ENCODE measurements at places on chromosomes 1 and 21. TPM values are rescaled to one million over a fixed set of nuclear protein-coding genes. Genes with fewer than 3 reads are reported as not detected.

Gene RALGPS2
- polyA plus RNA-seq = 4.2 TPM

- peak; percentile 56 for DNase-seq
Measured at GRCh38 chr1:231040019-231040799, at the start of gene FAM89A. TSS of gene FAM89A (minus strand) at chr1:231040254. CDS start at chr1:231040211, 43 bp downstream.

- no peak for DNase-seq
Measured at GRCh38 chr1:213484758-213485157, 433.7 kb downstream of the RPS6KC1 start.

DNA sequence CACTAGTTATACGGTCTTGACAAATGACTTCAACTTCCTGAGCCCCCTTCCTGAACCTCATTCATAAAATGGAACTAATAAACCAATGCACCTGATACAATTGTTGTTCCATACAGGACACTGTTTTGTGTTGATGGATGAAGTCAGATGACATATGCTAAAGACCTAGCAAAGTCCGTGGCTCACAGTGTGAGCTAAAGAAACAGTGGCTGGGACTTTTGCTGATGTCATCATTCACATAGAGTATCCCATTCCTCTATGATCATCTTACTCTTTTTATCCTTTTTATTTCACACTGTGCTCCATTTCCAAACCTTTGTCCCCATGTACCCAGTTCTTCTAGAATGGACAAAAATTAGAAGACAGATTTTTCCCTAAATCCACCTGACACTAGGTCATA is 83.7 kb upstream of the KAZN start:
- DNase-seq = no peak

DNA sequence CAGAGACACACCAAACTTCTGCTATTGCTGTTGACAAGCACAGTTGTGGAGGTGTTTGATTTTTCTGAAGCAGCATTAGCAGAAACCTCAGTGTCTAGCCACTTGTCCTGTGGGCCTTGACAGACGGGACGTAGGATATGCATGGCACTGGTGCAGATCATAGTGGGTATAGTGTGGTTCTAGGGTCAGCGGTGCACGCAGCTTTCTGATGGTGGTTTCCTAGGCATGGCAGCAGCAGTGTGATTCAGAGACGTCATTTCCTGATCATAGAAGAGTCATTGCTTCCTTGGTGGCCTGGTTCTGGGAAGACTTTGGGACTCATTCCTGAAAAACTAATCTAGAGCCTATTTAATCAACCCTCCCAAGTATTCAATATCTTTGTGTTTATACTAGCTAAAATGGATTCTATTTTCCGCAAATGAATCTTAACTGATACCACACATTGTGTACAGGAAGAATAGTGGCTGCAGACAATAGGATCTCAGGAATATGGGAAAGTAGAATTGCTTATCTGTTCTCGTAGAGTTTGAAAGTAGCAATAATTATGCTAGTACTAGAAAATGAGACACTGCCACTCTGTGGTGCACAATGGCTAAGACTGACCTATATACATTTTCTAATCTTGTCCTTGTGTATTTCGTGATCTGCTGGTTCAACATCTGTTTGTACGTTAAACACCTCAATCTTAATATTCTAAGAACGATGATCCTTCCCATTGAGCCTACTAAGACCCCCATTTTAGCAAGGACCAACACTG is 2.8 kb upstream of the USP1 start:
- no peak for DNase-seq
